DMS79 treated with DMSO at 0.1 percent for 48 hours (cell line): ENCODE measurements at places on chromosomes 6 and 20.

DNA sequence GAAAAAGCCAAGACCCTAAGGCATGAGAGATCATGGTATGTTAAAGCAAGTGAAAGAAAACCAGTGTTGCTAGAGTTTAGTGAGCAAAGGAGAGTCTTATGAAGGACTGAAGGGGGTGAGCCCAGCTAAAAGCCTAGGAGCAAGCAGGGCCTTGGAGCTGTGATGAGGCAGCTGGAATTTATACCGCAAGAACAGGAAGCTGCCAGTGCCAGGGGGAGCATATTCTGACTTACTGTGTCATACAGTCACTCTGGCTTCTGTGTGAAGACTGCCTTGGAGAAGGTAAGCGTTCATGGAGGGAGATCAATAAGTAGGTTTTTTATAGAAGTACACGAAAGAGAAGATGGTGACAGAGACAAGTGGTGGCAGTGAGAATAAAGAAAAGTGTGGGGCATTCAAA, 308.9 kb upstream of the THEMIS start:
- no peak for DNase-seq

DNA sequence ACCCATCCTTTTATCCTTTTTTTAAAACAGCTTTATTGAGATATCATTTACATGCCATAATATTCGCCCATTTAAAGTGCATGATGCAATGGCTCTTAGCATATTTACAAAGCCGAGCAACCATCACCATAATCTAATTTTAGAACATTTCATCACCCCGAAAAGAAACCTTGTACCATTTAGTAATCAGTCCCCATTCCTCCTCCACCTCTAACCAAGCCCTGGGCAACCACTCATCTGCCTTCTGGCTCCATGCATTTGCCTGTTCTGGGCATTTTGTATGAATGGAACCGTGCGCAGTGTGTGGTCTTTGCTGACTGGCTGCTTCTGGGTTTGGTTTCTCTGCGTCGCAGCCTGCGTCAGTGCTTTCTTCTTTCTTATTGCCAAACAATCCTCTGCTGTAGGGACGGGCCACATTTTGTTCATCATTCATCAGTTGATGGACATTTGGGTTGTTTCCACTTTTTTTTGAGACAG, 10.2 kb upstream of the EEF1A2 start:
- no peak for DNase-seq

DNA sequence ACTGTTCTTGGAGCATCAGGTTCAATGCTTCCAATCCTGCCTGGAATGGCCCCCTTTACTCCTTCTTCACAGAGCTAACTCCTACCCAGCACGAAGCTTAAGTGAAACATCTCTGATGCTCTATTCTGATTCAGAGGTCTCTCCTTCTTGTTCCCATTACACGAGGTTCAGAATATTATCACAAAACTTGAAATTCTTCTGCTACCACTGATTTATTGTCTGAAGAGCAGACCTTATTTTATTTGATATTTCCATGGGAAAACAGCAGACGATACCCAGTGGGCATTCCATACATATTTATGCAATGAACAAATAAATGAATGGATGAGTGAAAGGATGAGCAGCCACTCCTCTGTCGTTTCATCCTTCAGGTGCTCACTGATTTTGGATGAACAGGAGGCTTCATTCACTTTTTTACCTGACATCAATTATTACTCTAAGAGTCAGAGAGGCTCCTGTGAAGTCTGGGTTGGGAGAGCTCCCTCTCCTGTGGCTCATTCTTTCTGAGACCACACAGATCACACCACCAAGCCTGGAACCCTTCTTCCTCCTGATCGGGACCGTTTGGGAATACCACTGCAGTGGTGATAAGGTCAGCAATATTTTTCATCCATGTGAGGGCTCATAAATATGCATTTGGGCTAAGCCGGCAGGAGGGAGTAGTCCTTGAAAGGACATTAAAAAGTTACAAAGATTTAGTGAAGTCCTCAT, 25.8 kb downstream of the SMLR1 start:
- no peak for DNase-seq

GRCh38 chr20:10531848-10532247, 96.7 kb downstream of the SLX4IP start:
- no peak for DNase-seq

DNA sequence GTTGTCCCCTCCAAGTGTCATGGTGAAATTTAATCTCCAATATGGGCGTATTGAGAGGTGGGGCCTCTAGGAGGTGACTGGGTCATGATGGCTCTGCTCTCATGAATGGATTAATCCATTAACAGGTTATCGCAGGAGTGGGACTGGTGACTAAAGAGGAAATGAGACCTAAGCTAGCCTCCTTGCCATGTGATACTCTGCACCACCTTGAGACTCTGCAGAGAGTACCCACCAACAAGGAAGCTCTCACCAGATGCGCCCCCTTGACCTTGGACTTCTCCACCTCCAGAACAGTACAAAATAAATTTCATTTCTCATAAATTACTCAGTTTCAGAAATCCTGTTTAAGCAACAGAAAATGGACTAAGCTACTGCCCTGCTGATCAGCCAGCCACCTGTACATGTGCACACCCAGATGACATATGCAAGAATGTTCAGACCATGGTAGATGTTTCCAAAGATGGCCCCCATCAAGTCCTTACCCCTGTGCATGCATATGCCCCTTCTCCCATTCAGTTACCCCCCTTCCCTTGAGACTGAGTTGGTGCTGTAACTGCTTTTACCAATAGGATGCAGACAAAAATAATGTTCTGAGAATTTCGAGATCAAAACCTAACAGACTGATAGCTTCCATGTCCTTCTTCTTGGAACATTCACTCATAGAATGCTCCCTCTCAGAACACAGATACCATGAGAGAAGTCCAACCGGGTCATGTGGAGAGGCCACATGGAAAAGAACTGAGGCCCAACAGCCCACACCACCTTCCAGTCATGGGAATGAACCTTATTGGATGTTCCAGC, 28.4 kb downstream of the MAP3K5 start:
- no peak for DNase-seq

DNA sequence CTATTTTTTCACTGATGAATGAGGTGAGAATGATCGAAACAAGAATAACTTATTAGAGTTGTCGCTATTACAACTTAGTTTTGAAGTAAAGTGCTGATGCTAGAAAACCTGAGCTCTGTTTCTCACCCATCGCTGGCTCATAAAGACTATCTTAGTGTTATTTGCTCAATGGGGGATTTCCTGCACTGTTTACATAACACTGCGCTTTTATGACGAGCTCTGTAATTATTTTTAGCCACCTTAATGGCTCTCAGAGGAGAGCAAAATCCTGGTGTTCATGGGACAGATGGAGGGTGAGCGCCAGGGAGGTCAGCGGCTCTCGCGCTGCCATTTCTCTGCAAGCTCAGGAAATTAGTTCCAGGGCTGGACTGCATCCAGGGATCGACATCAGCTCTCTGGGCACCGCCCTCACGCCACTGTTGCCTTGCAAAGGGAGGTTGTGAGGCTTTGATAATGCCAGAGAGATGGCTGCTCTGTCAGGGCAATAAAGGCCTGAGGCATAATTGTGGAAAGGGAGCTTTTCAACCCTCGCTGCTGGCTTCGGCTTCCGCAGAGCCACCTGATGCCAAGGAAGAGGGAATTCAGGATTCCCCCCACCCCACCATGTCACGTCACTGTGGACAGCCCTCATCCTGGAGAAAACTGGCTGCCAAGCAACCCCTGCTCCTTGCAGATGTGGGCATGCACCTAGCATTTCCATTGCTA, 72.0 kb downstream of the DACT2 start:
- DNase-seq = peak; percentile 54

- no peak for DNase-seq
Measured at GRCh38 chr6:31354864-31355582, 2.0 kb downstream of the HLA-B start.

GRCh38 chr20:52993076-52993475, 20.9 kb downstream of the TSHZ2 start:
- DNase-seq = no peak

GRCh38 chr6:10382728-10383330, 32.0 kb downstream of the TFAP2A start:
- DNase-seq = no peak

- DNase-seq = no peak
Measured at GRCh38 chr6:157993076-157993475, 11.4 kb downstream of the SYNJ2 start.

DNA sequence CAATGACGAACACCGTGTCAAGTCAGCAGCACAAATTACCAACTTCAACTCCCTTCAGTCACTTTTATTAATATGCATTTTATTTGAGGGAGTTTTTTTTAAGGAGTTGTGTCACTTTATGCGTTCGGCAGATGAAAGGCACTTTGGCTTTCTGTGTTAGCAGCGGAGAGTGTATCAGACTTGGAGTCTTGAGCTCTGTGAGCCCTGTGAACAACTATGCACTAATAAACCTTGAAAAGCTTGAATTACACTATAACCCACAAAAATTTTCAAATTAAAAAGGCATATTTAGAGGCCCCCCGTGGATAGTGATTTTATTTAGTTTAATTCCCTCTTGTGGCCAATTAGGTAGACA, 335.3 kb upstream of the NT5E start:
- DNase-seq = no peak

- no peak for DNase-seq
Measured at GRCh38 chr6:73299151-73299971, 36.4 kb upstream of the KHDC1 start.

GRCh38 chr20:46977909-46978588, 83.4 kb downstream of the EYA2 start:
- no peak for DNase-seq

GRCh38 chr6:87572021-87572420, 17.8 kb downstream of the RARS2 start:
- DNase-seq = no peak

- no peak for DNase-seq
Measured at GRCh38 chr20:56353356-56353755, 5.4 kb upstream of the FAM210B start.

- DNase-seq = no peak
Measured at GRCh38 chr6:130505808-130506598, 140.2 kb downstream of the TMEM200A start.

DNA sequence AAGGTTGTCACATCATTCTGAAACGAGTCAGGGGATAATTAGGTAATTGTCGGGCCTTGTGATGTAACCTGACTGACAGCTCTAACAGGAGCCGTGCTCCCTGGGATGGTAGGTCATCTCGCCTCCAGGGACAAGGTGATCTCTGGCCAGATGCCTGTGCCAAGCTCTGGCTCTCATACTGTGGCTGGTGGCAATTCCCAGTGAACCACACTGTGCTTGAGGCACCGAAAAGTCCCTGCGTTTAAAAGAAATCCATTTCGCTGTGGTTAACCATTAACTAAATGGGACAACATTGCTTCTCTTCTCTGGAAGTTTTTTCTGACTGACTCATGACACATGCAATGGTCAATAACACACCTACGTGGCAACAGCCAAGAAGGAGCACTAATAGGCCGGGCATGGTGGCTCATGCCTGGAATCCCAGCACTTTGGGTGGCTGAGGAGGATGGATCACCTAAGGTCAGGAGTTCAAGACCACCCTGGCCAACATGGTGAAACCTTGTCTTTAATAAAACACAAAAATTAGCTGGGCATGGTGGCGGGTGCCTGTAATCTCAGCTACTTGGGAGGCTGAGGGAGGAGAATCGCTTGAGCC, 669.2 kb downstream of the PRKN start:
- no peak for DNase-seq

DNA sequence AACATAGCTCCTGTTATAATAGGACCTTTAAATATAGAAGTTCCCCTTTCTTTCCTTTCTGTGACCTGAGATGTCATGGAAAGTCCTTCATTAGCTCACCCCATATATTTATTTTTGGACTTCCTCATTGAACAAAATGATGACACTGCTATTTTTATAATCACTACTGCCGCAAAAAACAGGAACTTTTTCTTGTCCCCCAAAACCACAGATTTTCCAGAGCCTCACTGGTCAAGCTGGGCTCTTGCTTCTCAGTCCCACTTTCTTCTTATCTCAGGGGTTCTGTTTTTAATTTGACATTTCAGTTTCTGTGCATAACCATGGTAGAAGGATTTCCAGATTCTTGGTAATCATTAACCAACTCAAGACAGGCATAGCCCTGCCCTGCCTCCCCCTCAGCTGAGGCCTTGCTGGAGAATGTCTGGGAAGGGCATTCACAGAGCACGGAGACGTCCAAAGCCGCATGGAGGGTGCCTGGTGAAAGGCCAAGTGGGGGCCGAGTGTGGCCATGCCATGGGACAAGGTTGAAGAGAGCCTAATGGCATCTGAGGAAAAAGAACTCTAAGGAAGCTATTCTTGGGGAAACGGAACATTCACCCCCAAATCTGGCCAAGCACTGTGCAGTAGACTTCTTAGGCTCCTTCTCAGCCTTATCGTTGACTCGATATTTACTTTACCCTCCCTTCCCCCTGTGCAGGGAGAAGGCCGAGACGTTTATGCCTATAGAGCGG, 73.7 kb downstream of the EDN1 start:
- DNase-seq = no peak

GRCh38 chr20:53708129-53708968, 114.7 kb upstream of the ZNF217 start:
- DNase-seq = no peak

DNA sequence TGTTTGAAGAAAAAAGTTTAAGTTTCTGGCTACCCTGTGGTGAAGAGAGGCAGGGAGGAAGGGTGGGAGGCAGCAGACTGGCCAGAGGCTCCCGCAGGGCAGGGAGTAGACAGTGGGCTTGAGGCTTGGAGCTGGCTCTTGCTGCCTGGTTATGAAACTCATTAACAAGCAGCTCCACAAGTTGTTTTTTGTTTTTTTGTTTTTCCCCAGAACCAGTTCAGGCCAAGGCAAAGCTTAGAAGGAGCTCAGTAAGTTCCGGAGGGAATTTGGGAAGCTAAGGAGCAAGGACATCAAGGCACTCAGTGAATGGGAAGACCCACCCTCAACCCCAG, 4.0 kb downstream of the DLL1 start:
- DNase-seq = no peak

GRCh38 chr6:132684272-132684671, 25.3 kb upstream of the TAAR1 start:
- no peak for DNase-seq

DNA sequence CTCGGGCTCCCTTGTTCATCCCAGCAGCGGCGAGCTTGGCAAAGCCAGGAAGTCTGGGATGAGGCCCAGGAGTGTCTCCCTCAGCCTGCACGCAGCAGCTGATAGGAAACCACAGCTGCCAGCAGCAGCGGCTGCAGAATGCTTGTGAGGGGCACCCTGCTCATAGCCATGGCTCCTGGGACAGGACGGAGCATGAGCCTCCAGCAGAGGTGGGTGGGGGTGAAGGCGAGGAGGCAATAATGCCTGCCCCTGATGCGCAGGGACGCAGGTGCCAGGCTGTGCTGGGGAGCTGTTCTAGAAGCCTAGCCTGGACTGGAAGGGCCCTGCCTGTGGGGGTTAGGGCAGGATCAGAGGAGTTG, 157.9 kb downstream of the CD83 start:
- no peak for DNase-seq
